IgD-negative memory B cell (primary cell): ENCODE measurements at places on chromosomes 7 and 10. TPM values are rescaled to one million over a fixed set of nuclear protein-coding genes. Genes with fewer than 3 reads are reported as not detected.

Gene MCM10
- polyA plus RNA-seq, result not detected

Gene RGR
- polyA plus RNA-seq, result not detected

Gene TSPAN15
- polyA plus RNA-seq, result not detected

Gene EN2
- polyA plus RNA-seq, result not detected

Gene ARHGAP22
- 0.64 TPM for polyA plus RNA-seq

Gene AKR1D1
- polyA plus RNA-seq, result not detected

Gene APBB1IP
- polyA plus RNA-seq, result 66.4 TPM
